NCI-H2081 (cell line): ENCODE measurements at places on chromosomes 11 and 22.

DNA sequence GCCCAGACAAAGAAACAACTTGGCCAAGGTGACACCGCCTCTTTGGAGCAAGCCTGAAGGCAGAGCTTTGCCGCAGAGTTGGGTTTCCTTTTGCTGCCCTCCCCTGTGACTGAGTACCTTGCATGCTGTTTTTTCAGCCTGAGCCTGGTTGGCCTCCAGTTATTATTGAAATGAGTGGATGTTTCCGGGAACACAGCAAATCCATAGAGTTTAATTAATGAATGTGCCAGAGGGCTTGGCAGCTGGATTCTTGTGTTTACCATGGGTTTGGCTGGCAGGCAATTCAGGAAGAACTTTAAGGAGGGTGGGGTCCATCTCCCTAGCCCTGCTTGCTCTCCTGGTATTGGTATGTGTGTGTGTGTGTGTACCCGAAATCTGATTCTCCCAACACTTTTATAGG is 65.6 kb upstream of the CRYBB3 start:
- DNase-seq, result peak; percentile 19

DNA sequence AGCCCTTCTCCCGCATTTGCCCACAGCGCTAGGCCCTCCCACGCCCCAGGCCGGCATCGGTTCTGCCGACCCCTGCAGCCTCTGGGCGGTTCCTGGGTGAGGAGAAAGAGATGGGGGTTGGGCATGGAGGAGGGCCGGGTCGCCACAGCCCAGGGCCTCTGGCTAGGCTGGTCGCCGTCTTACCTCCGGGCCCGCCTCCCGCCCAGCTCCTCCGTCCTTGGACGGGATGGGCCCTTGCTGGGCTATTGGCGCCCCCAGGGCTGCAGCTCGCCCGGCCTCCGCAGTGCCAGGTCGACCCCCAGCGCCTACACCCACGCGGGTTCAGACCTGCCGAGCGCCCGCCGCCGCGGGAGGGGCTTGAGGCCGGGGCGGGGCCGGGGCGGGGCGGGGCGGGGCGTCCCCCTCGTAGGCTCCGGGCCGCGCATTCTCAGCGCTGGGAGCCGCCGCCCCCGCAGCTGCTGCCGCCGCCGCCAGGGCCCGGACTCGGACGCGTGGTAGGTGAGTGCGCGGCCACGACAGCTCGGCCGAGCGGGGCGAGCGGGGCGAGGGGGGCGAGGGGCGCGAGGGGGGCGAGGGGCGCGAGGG is at the start of gene CD151:
Gene CD151, plus strand, starts transcription at position 424 of the 585 bp plus-strand sequence. CDS start 3,118 bp downstream, outside the sequence.
- peak; percentile 47 for DNase-seq

GRCh38 chr11:117961896-117962295 is 24.3 kb upstream of the IL10RA start:
- no peak for DNase-seq

GRCh38 chr11:46456269-46457001 is 64.9 kb upstream of the CHRM4 start:
- DNase-seq, result no peak

DNA sequence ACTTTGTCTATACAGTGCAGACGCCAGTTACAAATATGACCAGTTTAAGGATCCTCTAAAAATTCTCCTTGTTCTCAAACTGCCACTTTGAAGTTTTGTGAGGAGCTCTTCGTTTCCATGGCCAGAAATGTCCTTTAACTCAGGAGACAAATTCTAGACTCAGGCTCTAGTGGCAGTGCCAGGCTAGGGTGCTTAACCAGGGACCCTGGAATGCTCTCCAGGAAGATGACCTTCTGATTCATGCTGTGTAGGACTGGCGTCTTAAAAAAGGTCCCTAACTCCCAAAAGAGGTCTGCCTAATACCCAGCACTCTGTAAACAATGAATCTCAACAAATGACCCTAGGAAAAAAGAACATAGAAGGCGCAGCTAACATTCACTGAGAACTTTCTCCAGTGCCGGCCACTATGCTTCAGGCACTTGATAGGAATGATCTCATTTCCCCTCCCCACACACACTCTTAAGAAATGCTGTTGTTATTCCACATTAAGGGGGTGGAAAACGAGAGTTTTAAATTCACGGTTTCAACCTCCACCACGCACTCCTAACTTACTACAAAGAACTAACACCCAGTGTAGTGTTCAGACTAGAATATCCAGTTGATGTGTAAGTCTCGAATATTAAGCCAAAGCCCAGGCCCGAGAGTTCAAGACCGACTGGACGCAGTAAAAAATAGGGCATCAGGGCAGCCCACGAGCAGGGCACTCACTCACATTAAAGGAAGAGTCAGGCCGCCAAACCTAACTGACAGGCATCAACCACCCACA is 747 bp downstream of the NXF1 start:
- no peak for DNase-seq
